ENCODE measurements at places on chromosomes 1 and 21.

GRCh38 chr1:234478481-234479309 is at the start of gene TARBP1:
TARBP1 (minus strand) TSS chr1:234479179; CDS start chr1:234479103, 76 bp downstream.
- DNase-seq: peak; percentile 59

DNA sequence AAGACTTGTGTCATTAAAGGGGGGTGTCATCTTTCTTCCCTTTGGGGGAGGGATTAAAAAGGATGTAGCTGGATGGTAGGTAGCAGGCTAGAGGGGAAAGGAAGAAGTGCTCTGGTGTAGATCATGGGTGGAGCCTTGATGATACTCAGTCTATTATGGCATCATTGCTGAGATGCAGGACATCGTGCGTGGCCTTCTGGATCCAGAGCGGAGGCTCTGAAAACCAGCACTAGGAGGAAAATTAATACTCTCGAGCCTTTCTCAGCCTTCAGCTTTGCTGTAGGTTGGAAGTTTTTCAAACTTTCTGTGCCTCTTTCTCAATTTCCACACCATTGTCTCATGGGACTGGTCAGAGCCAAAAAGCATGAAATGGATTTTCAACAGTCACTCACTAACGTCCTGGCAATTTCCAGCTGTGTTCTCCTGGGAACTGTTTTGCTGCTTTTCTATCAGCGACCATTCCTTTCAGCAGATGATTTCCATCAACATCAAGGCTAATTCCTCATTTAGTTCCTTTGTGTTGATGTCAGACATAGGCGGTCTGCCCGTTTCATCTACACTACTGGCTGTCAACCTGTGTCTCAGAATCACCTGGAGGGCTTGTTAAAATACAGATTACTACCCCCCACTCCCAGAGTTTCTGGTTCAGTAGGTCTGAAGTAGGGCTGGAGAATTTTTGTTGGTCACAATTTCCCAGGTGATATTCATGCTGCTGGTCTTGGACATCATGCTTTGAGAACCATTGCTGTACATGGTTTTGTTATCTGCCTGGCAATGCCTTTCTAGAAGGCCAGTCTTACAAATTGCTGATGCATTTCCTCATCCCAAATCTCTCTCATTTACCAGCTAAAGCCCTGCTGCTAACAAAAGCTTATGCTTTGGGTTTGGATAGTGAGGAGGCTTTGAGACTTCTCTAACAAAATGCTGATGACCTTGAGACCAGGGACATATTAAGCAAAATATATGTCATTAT is 7.7 kb downstream of the CACNA1E start:
- no peak for DNase-seq

- DNase-seq: no peak
Observed at GRCh38 chr1:33167650-33168447, 14.0 kb downstream of the TRIM62 start.

- no peak for DNase-seq
Observed at GRCh38 chr1:167659450-167659849, 29.4 kb downstream of the RCSD1 start.

DNA sequence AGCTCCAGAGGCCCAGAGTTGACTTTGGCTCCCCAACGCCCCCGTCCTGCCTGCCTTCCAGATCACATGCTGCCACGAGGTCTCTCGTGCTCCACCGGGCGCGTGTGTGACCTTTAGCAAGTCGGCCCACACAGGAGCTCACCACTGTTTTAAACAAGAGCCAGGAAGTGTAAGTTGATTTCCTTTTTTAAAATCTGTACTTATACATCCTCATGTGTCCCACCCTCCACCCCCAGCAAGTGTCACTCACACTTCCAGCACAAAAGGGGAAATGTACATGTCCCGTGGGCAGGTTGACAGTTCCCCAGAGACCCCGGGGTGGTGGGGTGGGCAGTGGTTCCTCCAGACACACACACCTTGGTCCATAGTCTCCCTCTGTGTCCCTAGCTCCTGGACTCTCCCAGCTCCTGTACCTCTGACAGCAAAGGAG is 84.4 kb downstream of the STUM start:
- DNase-seq: no peak

DNA sequence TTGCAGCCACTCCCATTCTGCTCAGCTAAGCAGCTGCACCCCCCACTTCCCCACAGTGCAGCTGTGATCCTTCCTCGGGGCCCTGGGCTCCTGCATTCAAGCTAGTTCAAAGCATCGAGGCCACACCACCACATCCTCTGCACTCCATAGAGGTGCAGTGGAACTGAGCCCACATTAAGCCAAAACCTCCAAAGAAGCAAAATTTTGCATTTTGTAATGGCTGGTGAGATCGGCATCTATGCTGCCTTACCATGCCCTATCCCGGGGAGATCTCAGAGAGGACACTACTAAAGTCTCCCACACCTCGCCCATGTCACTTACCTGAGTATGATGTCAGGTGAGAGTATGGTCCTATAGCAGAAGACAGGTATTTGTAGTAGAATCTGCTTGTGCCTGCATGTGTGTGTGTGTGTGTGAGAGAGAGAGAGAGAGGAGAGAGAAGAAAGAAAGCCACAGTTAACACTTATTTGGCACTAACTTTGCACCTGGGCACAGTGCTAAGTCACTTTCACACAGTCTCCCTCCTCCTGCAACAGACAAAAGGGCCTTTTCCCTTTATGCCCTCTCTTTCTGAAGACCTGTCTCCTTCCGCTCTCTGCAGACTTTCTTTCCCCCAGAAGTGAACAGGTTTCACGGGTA is 89.8 kb downstream of the KIF14 start:
- peak; percentile 17 for DNase-seq

DNA sequence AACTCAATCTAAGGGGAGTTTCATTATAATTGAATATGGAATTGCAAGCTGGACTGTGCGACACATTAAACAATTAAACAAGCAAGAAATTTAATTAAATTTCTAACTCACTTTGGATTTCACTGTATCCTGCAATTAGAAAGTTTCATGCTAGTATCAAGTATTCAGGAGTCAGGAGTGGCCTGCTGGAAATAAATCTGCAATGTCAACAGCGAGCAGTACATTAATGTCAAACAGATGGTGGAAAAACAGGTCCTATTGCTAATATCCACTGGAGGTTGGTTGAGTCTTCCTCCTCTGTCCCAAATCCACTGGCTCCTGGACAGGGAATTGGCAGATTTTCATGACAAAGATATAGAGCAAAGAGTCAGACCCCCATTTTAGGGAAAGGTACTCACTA is 237.1 kb downstream of the VAV3 start:
- no peak for DNase-seq

DNA sequence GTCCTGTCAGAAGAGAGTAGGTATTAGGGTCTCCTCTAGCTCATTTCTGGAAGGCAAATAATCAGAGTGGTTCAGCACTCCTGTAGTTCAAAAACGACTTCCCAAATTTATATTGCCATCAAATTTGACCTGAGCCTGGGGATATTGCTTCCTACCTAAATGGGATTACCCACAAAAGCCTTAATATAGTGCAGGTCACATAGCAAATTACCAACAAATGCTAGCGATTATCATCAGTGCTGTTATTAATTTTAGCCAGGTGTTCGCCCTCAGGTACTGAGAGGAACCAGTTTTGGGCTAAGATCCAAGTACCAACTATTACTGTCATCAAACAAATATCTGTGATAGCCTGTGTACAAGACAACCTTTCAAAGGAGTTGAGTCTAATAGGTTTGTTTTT is 661.8 kb upstream of the PTBP2 start:
- no peak for DNase-seq

DNA sequence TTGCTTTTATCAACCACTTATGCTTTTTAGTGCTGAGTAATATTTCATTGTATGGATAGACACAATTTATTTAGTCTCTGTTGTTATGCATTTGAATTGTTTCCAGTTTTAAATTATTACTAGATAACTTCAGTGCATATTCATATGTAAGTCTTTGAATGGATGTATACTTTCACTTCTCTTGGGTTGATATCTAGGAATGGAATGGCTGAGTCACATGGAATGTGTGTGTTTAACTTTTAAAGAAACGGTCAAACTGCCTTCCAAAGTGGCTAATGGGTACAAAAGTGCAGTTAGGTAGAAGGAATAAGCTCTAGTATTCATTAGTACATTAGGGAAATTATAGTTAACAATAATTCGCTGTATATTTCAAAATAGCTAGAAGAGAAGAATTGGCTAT is 82.4 kb downstream of the NPHS2 start:
- no peak for DNase-seq

DNA sequence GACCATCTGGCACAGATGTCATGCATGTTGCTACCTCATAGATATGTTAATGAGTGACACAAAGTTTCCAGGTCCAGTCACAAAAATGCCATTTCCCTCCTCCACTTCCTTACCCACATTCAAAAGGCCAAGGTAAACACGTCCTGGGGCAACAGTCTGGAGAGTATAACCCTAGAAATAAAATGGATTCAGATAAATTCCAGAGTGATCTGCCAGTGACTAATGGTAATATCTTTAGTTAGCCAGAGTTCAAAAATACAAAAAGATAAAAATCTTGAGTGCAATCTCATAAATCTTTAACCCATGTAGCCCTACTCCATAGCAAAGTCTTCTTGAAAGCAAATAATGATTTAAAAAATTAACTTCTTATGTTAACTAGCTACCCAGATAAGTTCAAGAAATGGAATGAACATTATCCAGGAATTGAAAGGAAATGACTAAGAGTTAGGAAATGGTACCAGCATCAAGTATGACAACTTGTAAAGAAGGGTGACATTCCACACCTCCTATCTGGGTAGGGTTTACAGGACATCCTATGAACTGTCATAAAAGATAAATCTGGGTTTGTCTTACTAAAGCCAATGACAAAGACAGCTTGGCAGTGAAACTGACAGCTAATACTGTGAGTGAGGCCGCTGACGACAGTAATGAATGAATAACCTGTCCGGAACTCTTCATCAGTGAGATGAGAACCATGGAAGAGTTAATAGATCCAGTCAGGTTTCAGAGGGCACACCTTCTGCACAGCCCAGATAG is 18.1 kb downstream of the RGS2 start:
- no peak for DNase-seq

- no peak for DNase-seq
Observed at GRCh38 chr21:41167348-41168342, at the start of gene BACE2. BACE2 (plus strand) TSS chr21:41168160; CDS start chr21:41168264, 104 bp downstream.

Data from T-helper 17 cell (primary cell).